ENCODE measurements at places on chromosomes 6 and 20.

- no peak for DNase-seq
Measured at GRCh38 chr6:11909696-11910132, 102.4 kb upstream of the HIVEP1 start.

GRCh38 chr20:63696628-63697356, at the start of gene TNFRSF6B:
TSS of gene TNFRSF6B (plus strand) at chr20:63696652. CDS start at chr20:63696768, 116 bp downstream.
- DNase-seq = no peak

GRCh38 chr6:6494677-6495076, 93.8 kb upstream of the LY86 start:
- DNase-seq = no peak

DNA sequence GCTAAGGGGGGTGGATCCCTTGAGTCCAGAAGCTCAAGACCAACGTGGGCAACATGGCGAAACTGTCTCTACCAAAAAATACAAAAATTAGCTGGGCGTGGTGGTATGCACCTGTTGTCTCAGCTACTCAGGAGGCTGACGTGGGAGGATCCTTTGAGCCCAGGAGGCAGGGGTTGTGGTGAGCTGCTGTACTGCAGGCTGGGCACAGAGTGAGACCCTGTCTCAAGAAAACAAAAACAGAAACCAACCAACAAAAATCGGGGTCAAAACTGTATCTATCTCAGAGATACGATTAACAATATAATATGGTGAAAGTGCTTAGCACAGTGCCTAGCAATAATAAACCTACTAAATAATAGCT, 20.7 kb upstream of the BCAS1 start:
- DNase-seq = no peak

- DNase-seq = no peak
Measured at GRCh38 chr6:142624978-142625715, 319.8 kb downstream of the HIVEP2 start.

DNA sequence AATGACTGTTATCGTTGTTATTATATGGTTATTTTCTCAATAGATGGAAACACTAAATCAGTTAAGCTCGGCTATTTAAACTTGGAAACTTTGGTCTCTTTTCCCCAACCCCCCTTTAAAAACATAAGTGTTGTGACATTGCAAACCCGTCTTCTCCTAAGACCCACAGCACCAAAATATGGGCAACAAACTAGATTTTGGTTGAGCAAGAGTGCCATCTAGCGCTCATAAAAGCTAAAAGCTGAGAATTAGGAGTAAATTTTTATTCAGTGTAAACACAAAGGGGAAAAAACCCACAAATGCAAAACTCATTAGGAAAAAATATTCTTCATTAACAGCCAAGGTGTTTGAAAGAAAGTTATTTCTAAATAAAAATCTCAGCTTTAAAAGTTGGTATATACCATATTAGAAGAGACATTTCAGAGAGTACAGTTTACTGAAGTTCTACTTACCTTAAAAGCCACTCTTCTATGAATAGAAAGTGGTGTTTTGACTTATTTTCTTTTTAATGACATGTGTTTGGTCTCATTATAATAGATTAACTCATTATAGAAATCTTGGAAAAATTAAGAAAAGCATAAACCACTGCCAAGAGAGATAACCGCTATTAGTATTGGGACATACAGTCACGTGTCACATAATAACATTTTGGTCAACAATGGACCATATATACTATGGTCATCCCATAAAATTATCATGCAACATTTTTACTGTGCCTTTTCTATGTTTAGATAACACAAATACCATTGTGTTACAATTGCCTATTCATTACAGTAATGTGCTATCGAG, 21.1 kb downstream of the SESN1 start:
- DNase-seq = no peak

DNA sequence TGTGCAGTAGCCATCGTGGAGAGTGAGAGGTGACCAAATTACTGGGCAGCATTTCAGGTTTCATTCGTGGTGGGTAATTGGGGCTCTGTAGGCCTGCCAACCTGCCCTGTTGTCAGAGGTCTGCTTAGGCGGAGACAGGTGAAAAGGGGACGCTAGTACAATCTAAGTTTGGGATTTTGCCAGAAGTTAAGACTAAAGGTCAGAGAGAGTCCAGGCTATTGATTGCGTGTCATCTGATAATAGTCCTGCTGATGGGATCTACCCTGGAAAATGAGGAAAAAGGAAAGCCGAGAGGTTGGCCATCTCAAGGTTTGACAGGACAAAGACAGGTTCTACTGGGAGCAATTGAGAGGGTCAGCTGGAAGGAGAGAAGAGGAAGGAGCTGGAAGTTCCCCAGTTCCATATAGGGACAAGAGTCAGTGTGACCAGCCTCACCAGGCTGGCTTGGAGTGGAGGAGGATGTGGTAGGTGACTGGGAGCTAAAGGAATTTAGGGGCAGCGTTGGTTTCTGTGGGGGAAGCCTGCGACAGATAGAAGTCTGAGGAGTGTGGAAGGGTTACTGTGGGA, 10.9 kb downstream of the ARFGEF2 start:
- no peak for DNase-seq
